Nephron progenitor cell (in vitro differentiated cells): ENCODE measurements at places on chromosomes 11 and 22.

GRCh38 chr11:12397931-12398334, 20.6 kb downstream of the PARVA start:
- no peak for DNase-seq

DNA sequence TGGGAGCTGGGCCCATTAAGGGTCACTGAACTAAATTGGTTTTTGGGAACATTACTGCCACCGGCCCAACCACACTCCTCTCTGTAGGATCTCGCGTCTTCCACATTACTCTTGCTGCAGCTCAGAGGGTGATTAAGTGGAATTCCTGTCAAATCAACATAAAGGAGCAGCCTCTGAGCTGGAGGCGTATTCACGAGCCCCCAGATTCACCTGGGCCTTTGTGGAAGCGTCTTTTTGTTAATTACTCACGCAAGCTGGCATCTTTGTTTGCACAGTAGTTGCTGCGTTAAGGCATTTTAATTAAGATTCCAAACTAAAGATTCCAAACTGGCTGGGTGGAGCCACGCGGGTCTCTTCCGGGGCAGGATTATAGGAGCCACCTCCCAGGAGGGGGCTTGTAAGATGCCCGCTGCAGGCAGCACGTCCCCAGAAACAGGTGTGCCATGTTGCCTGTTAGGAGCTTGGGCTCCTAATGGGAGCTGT, 21.5 kb upstream of the RFPL3 start:
- no peak for DNase-seq

- peak; percentile 41 for DNase-seq
Observed at GRCh38 chr22:43269246-43269645, 73.9 kb downstream of the SCUBE1 start.

DNA sequence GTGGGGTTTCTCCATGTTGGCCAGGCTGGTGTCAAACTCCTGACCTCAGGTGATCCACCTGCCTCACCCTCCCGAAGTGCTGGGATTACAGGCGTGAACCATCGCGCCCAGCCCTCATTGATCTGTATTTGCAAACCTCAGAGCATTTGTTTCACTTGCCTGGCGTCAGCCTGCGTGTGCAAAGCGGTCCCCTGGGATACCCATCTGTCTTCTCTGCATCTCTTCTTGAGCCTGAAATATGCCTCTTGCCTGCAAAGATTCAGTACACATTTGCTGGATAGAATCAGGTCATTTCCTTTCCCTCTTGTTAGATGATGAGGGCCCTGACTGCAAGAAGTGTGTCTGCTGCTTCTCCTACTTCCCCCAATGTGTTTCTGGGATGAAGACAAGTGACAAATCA, 1291.0 kb downstream of the TBC1D22A start:
- DNase-seq = no peak

DNA sequence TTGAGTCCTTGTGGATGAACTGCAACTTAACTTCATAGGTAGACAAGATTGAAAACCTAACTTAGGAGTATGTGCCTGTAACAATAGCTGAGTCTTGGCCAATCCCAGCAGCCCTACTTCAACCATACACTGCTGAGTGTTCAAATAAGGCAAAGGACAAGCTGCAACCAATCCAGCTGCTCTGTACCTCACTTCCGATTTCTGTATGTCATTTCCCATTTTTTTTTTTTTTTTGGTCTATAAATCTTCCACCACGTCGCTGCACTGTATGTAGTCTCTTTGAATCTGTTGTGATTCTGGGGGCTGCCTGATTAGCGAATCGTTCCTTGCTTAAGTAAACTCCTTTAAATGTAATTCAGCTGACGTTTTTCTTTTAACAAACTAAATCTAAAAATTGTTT, 35.4 kb upstream of the FLI1 start:
- no peak for DNase-seq

- DNase-seq = no peak
Observed at GRCh38 chr11:113634940-113635575, 71.0 kb downstream of the TMPRSS5 start.

DNA sequence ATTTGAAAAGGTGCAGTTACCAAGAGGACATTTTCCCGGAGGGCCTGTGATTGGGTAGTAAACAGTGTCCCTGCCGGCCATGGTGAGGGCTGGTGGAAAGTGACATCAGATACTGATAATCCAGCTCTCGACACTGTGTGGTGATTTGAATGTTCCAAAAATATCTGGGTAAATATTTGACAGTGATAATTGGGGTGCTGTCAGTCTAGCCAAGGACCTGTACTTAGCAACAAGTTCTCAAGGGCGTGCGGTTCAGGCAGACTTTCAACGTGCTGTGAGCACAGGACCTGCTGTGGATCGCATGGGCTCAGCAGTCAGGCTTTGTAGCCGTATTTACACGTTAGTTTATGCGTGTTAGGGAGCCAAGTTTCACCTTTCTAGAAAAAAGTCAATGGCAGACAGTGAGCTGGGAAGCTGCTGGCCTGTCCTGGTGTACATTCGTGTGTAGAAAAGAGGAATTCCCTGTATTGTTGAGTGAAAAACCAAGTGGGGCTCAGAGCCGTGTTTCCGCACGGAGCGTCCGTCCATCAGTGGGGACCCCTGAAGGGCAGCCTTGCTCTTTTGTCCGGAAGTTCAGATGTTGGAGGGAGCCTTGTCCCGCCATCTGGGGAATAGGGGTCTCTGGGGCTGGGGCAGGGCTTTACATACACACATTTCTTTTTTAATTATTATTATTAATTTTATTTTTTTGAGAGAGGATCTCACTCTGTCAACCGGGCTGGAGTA, 11.3 kb downstream of the TRMU start:
- DNase-seq = no peak

- no peak for DNase-seq
Observed at GRCh38 chr11:61513143-61513765, 4.7 kb downstream of the LRRC10B start.

- no peak for DNase-seq
Observed at GRCh38 chr11:128580612-128581011, 6.7 kb downstream of the ETS1 start.

GRCh38 chr11:57288771-57289579, 35.8 kb downstream of the TNKS1BP1 start:
- DNase-seq = peak; percentile 69

GRCh38 chr11:66907751-66908630, 50.2 kb downstream of the PC start:
- DNase-seq = peak; percentile 49

DNA sequence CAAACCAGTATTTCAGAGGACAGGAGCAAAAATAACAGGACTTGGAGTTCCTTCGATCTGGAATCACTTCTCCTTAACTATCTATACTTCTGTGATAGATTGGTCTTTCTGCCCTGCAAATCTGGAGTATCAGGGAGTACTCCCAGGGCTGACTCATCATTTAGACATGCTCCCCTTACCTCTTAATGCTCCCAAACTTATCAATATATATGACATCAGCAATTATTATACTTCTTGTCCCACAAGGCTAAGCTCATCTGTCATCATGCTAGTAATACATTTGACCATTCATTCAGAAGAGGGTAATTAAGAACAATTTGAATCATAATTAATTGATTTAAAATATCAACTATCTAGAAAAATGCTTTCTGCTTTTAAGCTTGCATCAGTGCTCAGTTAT, 163.8 kb downstream of the SWAP70 start:
- DNase-seq = no peak

GRCh38 chr11:33706546-33706945, 5.9 kb upstream of the C11orf91 start:
- no peak for DNase-seq

- DNase-seq = no peak
Observed at GRCh38 chr11:68661014-68661413, 23.3 kb upstream of the GAL start.

DNA sequence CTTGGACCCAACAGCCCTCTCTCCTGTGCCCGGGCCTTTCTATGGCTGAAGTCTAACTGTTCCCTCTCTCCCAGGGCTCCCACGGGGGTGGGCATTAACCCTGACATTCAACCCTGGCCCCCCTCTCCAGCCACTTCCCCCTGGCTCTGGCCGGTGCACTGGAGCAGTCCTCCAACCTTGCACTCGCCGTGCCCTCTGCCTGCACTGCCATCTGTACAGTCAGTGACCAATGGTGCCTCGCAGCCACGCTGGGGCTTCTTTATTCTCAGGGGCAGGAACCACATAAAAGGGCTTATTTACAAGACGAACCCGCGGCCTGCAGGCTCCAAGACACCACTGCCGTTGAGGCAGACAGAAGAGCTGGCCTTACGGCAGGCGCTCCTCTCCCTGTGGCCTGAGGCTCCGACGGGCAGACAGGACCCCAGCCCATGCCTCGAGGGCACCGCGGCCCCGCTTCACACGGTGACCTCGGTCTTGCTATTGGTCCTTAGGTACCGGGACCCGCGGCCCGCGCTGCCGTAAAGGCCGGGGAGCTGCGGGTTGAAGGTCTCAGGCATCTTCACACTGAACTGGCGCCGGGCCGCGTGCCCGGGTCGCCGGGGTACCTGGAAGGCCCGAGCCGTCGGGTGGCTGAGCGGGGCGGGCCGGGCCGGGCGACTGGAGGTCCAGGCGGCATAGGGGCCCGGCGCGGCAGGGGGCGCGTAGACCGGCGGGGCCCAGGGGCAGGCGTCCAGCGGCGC, 5.4 kb downstream of the SHISA8 start:
- DNase-seq = no peak

DNA sequence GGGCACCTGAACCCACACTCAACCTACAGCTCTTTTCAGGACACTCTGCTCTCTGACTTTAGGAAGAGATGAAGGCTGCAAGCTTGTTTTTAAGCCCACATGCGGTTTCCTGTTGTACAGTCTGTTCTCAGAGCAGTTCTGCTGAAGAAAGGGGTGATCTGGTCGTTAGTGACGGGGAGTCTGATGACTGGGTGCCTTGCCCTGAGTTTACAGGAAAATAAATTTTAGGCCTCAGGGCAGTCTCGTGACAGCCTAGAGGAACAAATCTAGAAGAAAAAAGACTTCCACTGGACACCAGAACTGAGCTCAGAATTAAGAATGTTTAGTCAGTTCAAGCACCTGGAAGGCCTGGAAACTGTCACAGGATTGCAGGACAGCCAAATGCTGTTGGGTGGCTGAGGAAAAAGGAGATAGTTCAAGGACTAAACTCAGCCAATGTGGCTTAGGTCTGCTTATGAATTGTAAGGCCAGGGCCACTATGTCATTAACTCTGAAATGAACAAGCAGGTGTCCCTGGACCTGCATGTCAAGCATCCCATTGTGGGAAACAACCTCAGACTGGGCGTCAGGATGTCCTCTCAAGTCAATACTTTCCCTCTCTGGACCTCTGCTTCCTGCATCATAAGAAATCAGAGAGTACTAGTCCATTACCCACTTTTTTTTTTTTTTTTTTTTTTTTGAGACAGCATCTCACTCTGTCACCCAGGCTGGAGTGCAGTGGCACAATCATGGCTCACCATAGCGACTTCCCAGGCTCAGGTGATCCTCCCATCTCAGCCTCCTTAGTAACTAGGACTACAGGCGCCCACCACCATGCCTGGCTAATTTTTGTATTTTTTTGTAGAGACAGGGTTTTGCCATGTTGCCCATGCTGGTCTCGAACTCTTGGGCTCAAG, 5.7 kb downstream of the PIK3IP1 start:
- no peak for DNase-seq

DNA sequence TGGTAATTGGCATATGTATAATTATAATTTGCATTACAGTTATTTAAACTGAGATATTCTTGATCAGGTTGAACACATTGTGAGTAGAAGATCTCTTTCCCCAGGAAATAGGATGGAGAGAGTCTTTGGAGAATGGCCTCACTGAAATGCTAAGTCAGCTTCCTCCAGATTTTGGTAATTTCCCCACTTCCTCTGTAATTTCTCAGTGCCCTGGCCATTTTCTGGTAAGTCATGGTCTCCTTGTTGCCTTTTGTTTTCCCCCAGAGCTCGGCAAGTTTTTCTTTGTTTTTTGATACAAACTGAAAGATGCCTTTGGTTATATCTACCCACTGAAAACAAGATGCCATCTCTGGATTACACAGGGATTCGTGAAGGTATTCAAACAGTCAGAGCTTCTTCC, 12.8 kb upstream of the FBXO3 start:
- DNase-seq = no peak

DNA sequence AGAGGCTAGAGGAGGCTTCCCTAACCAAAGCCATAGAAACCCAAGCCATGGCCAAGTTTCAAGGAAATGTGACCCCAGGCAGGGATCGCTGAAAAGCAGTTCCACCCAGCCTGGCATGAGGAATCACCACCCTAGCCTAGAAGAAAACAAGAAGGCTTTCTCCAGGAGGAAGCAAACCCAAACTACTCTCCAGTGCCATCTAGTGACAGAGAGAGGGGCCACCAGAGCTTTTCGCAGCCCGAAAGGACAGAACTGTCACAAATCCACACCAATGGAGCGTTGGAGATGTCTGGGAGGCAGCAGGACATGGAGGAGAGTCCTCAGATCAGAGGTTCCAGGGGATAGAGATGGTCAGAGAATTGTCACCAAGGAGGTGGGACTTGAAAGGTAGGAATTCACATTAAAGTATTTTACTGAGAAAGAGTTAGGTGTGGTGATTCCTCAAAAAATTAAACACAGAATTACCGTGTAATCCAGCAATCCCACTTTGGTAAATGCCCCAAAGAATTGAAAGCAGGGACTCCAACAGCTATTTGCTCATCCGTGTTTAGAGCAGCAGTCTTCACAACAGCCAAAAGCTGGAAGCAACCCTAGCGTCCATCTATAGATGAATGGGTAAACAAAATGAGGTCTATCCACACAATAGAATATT, 67.3 kb upstream of the NUP50 start:
- peak; percentile 69 for DNase-seq

- no peak for DNase-seq
Observed at GRCh38 chr22:43424201-43424600, 12.4 kb downstream of the MPPED1 start.

GRCh38 chr22:35399114-35399677, 744 bp upstream of the MCM5 start:
- no peak for DNase-seq

DNA sequence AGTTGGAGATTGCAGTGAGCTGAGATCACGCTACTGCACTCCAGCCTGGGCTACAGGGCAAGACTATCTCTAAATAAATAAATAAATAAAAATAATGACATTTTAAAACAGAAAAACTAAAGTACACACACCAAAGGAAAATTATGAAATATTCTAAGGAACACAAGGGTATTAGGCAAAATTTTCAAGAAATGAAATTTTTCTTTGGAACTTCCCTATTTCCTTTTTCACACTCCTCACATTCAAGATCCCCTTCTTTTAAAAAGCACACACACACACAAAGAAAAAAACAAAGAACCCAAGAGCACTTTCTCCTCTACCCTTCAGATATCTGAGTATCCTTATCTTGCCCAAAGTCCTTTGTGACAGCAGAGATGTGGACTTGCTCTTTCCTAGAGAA, 92.8 kb downstream of the CCDC73 start:
- no peak for DNase-seq

- DNase-seq = no peak
Observed at GRCh38 chr11:57294225-57295131, 30.3 kb downstream of the TNKS1BP1 start.

DNA sequence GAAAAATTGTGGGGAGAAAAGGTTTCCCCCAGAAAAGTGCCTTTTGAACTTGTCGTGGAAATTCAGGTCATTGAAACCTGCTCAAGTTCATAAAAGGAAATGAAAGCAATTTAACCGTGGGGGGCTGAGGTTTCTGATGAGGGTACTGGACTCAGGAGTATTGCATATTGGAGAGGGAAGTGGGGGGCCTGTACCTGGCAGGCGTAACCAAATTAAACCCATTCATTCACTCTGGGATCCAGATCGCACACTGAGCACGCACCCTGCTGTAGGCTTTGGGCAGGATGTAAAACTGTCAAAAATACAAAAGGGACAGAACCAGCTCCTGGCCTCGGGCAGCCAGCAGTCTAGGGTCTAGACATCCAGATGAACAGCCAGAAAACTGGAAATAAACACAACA, 1517.4 kb downstream of the BRD1 start:
- DNase-seq = no peak

GRCh38 chr11:133678191-133678590, 145.9 kb upstream of the OPCML start:
- DNase-seq = no peak
